Activated naive CD8-positive, alpha-beta T cell treated with anti-CD3 and anti-CD28 coated beads for 36 hours (primary cell): ENCODE measurements at places on chromosomes 1 and 21.
A peak's percentile ranks its signal among the peaks of the same experiment; 100 is the strongest.

DNA sequence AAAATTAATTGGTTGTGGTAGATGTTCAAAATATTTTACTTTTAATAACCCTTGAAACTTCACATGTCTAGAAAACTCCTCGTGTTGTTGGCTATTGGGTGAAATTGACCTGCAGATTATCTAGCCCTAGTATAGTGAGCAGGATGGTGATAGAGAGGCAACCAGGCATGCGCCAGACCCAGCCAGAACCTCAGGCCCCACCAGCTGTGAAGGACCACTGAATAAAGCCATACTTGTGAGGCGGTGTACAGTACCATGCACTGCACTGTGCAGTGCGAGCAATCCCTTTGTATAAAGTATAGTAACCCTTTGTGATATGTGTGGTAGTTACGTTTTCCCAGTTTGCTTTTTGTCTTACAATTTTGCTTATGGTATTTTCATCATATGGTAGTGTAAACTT is 8.5 kb downstream of the TTF2 start:
- DNase-seq = no peak

- no peak for DNase-seq
Observed at GRCh38 chr1:239566074-239566473, 179.7 kb downstream of the CHRM3 start.

GRCh38 chr1:182527680-182528079 is 61.4 kb downstream of the RNASEL start:
- DNase-seq = no peak

DNA sequence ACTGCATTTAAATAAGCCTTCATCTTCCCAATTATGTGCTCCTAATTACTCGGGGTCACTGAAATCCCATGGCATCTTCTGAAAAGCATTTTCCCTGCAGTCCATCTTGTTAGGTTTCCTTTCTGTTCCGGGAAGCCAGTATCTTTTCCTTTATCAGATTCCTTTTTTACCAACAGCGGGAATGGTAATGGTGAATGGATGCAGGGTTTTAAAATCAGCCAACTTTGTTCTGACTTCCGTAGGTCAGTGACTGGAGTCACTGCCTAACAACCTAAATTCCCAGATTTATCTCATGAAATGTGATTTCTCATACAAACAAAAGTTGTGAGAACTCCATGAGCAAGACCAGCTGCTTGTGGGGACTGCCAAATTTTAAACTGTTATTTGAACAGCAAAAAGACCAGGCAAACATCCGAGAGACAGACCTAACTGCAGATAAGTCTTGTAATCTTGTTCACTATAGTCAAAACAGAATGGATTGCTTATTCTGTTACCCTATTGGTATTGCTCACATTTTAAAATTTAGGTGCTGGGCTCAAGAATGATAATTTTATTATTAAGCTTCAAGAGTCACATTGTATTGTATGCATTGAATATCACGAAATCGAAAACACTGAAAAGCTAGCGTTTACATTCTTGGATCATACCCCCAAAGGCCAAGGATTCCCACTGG is 1.2 kb upstream of the RWDD3 start:
- no peak for DNase-seq

DNA sequence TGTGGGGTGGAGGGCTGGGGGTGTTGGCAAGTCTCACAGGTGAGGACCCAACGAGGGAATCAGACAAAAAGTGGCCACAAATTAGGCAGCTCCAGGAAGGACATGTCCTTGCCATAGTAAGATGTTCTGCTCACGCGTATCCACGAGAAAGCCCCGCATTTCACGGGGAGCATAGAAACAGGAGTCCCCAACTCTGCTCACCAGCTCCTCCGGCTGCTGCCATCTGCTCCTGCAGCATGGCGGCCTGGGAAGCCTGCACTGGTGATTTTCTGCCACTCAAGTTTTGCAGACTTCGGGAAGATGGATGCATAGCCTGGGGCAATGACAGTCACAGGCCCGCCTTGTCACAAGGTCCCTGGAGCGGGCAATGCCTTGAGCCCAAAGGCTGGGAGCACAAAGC is 9.3 kb downstream of the TCP10L start:
- no peak for DNase-seq

DNA sequence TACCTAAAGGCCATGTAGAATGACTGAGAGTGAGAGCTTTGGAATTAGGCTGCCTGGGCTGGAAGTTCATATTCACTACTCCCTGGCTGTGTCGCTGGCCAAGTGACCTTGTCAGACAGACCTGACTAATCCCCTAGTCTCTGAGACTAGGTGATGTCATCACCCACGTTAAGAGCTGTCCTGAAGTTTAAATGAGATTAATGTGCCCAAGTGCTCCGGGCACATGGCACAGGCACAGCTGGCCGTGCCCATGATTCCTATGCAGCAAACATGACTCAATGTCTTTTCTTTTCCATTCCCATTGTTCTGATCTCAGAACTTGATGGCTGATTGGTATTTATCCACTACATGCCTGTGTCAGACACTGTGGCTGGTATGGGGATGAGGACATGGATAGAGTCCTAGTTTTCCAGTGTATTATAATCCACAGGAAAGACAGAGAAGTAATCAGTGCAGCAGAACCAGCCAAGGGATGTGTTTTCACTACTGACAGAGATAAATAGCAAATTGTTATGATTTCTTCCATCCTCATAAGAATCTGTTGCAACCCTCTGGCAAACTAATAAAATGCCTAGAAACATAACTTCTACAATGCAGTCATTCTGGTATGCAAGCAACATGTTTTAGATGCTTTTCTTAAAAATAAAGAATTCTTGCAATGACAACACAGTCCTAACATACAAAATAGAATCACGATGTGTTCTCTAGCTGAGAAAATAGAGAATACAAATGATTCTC is 180.9 kb downstream of the PCP4 start:
- DNase-seq = no peak

- no peak for DNase-seq
Observed at GRCh38 chr1:68024635-68025338, 25.6 kb downstream of the DIRAS3 start.

DNA sequence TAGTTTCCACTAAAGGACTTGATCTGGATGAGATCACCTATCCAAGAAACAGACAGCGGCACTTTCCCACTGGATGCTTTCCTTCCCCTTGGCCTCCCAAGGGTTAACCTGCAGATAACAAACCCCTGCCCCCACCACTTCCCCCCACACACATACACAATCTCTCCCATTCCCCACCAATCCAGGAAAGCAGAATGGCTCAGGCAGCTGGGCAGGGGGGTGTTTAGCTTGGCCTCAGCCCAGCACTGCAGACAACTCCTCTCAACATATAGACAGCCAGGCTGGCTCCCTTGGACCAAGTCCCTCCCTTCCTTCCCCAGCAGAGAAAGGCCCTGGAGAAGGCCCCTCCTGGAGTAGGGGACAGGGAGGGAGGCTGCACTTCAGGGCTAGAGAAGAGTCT is 24.6 kb downstream of the PLEKHA6 start:
- no peak for DNase-seq

GRCh38 chr1:106846656-106847055 is 209.8 kb upstream of the PRMT6 start:
- no peak for DNase-seq

GRCh38 chr1:84721152-84721551 is 30.9 kb upstream of the SSX2IP start:
- no peak for DNase-seq

DNA sequence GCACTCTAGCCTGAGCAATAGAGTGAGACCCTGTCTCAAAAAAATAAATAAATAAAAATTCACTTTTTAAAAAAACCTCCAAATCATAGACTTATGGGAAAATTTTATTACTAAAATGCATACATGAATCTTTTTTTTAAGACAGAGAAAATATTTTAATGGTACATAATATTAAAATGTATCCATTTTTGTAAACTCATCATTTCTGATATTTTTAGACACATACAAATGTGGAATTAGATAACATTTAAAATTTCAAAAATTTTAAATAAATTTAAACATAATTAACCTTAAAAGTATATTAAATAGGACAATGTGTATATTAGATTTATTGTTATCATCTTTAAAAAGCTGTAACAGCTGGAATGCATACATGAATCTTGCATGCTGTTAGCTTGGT is 33.9 kb downstream of the SMAP2 start:
- no peak for DNase-seq

- no peak for DNase-seq
Observed at GRCh38 chr1:181095763-181096184, 7.3 kb downstream of the IER5 start.

GRCh38 chr1:20823845-20824244 is 36.7 kb upstream of the HP1BP3 start:
- no peak for DNase-seq

GRCh38 chr1:228038387-228039005 is 31.7 kb downstream of the WNT3A start:
- DNase-seq = no peak

GRCh38 chr1:32393832-32394140 is 455 bp downstream of the BSDC1 start:
- DNase-seq = peak; percentile 44
